Activated gamma-delta T cell treated with anti-CD3 and anti-CD28 coated beads, Interleukin-2, amount 50 U/mL, for 16 hours (primary cell): ENCODE measurements at places on chromosomes 6 and 20.

- DNase-seq, result no peak
These were observed 36.4 kb downstream of the RPP40 start for GRCh38 chr6:4967301-4968030.

GRCh38 chr20:43529051-43529450 lies 21.6 kb downstream of the L3MBTL1 start:
- no peak for DNase-seq

DNA sequence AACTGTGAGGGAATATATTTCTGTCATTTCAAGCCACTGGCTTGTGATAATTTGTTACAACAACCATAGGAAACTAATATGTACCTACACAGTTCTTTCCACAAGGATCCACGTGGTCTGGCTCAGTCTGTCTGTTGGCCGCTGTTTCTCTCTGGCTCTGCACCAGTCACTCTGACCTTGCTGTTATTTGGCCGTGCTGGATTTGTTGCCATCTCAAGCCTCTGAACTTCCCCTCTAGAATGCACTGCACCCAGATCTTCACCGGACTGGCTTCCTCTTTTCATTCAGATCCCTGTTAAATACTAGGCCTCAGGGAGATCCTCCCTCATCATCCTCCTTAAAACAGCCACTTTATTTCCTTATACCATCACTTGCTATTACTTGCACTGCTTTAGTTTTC lies 446.8 kb downstream of the TFAP2B start:
- no peak for DNase-seq

DNA sequence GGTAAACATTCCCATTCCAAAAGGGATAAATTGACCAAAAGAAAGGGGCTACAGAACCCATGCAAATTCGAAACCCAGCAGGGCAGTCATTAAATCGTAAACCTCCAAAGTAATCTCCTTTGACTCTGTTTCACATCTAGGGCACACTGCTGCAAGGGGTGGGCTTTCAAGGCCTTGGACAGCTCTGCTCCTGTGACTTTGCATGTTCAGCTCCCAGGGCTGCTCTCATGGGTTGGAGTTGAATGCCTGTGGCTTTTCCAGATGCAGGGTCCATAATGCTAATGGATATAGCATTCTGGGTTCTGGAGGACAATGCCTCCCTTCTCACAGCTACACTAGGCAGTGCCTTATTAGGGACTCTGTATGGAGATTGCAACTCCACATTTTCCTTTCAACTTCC lies 211.9 kb upstream of the MANEA start:
- no peak for DNase-seq

DNA sequence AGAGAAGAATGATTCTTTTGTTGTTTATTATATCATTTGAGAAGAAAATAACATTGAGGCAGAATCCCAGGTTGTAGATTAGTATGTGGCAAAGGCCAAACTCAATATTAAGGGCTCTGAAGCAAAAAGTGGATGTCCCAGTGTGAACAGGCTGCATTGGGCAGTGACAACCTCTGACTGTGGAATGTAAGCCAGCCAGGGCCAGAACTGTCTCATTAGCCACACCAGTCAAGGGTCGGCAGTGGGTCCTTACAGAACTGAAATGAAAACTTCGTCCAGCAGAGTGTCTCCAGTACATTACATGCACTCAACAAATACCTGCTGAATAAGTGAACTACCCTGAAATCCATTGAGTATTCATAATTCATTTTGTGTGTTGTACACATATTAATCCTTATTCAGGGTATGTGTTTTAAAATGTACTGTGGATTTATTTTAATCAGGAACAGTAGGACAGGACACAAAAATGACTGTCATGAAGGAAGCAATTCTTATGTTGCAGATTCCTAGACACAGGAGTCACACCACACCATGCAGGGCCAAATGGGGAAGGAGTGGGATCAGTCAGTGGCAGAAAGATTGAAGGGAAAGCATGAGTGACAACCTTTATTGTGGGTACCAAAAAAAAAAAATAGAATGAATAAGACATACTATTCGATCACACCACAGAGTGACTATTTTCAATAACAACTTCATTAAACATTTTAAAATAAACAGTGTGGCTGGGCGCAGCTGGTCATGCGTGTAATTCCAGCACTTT lies 64.9 kb upstream of the UTRN start:
- DNase-seq, result no peak

GRCh38 chr20:62923669-62924441 lies 2.5 kb downstream of the DIDO1 start:
- DNase-seq, result no peak

- DNase-seq, result no peak
These were observed 8.7 kb downstream of the EZR start for GRCh38 chr6:158810155-158811095.

DNA sequence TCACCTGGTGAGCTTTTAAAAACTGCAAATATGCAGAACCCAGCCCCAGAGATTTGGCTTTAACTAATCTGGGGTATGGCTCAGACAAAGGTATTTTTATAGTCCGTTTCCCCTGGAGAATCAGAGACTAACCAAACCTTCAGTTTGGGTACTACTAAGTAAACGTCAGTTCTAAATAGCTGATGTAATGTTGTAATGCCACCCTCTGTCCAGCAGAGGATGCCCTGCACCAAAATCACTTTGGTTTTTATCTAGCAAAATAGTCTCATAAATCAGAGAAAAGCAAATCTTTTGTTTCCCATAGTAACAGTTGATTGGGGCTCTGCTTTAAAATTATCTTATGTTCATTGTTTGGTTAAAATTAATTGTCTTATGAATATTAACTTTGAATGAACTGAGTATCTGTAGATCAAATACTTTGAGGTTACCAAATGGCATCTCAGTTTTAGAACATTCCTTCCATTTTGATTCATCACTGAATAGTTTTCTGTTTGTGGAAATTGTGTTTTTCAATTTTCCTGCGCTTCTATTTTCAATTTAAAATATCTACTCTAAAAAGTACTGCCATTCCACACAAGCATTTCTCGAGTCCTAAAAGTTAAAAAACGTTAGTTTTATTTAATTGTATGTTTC lies 278.3 kb upstream of the PLCB4 start:
- DNase-seq, result no peak

- DNase-seq, result no peak
These were observed 17.8 kb upstream of the TMEM14A start for GRCh38 chr6:52653151-52653550.

DNA sequence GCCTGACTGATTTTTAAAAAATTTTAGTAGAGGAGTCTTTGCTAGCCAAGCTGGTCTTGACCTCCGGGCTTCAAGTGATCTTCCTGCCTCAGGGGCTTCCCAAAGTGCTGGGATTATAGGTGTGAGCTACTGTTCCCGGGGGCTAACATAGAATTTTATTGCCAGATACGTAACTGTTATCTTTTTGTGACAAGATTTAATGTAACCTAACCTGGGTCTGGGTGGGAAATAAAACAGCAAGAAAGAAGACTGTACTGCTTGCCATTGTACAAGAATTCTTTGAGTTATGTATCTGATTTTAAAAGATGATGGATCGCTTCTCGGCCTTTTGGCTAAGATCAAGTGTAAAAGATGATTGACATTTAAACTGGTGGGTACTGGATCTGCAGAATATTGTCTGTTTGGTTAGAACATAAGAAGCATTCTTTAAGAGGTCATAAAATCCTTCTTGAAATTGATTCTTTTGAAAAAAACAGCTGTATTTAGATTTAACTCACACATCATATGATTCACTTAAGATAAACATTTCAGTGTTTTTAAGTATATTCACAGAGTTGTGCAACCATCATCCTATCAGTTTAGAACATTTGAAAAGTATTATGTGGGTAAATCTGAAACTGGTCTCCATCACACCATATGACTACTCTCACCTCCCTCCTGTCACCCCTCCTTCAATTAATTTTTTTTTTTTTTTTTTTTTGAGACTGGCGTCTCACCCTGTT lies 21.6 kb downstream of the TPX2 start:
- DNase-seq, result no peak

GRCh38 chr6:44225579-44226325 lies 2.4 kb downstream of the SLC29A1 start:
- no peak for DNase-seq

GRCh38 chr20:48970681-48971365 lies 49.3 kb downstream of the ARFGEF2 start:
- no peak for DNase-seq

DNA sequence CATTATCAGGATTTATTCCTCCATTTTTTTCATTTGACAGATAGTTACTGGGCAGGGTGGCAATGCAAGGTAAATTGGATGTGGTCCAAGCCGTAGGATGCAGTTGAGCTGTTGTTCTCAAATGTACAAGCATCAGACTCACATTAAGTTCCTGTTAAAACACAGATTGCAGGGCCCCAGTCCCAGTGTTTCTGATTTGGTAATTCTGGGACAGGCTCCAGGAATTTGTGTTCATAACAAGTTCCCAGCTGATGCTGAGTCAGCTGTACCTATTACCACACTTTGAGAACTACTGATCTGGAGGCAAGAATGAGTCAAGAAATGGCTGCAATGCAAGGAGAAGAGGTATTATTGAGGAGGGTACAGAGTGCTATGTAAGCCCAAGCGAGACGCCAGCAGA lies 11.7 kb downstream of the TMEM244 start:
- no peak for DNase-seq
